ENCODE measurements at places on chromosomes 6 and 20. TPM values are rescaled to one million over a fixed set of nuclear protein-coding genes. Genes with fewer than 3 reads are reported as not detected.
A peak's percentile ranks its signal among the peaks of the same experiment; 100 is the strongest.

GRCh38 chr6:100276311-100277057 is 188.2 kb downstream of the SIM1 start:
- no peak for DNase-seq

GRCh38 chr20:41573955-41574354 is 44.2 kb downstream of the CHD6 start:
- no peak for DNase-seq

RBM38 gene
- 36.2 TPM for total RNA-seq

DNA sequence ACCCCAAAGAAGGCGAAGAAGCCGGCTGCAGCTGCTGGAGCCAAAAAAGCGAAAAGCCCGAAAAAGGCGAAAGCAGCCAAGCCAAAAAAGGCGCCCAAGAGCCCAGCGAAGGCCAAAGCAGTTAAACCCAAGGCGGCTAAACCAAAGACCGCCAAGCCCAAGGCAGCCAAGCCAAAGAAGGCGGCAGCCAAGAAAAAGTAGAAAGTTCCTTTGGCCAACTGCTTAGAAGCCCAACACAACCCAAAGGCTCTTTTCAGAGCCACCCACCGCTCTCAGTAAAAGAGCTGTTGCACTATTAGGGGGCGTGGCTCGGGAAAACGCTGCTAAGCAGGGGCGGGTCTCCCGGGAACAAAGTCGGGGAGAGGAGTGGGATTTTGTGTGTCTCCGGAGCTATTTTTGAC is 69.6 kb downstream of the HFE start:
- DNase-seq, result no peak

- DNase-seq, result no peak
Observed at GRCh38 chr6:158892266-158892665, 73.1 kb upstream of the EZR start.

IL20RA gene
- 1.1 TPM for total RNA-seq

DNA sequence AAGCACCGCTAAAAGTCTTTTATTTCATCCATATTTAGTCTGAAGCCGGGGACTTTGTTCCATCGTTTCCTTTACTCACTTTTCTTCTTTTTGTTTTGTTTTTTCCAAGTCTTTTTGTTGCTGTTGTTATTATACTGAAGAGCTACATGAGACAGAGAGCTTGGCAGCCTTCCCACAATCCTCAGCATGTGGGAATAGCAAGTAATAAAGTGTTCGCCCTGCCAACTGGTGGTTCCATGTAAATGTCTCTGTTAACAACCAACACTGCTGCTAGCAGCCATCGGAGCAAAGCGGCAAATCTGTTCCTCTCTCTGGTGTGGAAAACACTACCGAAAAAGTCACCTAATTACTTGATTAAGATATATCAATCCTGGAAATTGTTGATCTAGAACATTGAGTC is 437.8 kb upstream of the ID4 start:
- DNase-seq, result no peak

DNA sequence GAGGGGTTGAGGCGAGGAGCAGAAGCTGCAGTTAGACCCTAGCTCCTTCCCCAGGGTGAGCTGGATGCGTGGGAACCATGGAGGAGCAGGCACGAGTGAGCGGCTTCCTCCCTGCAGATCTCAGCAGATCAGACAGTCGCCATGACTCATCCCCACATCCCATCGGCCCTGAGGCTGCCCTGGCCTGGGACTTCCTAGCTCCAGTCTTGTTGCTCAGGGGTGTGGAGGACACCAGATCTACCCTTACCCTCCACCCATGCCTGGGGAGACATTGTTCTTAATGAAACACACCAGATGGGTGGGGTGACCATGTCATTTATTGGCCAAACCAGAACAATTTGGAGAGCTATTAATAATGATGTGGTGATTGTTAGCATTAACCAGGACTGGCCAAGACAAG is 36.3 kb upstream of the TGM2 start:
- no peak for DNase-seq

MAP3K7 gene
- 26.6 TPM for total RNA-seq

DNA sequence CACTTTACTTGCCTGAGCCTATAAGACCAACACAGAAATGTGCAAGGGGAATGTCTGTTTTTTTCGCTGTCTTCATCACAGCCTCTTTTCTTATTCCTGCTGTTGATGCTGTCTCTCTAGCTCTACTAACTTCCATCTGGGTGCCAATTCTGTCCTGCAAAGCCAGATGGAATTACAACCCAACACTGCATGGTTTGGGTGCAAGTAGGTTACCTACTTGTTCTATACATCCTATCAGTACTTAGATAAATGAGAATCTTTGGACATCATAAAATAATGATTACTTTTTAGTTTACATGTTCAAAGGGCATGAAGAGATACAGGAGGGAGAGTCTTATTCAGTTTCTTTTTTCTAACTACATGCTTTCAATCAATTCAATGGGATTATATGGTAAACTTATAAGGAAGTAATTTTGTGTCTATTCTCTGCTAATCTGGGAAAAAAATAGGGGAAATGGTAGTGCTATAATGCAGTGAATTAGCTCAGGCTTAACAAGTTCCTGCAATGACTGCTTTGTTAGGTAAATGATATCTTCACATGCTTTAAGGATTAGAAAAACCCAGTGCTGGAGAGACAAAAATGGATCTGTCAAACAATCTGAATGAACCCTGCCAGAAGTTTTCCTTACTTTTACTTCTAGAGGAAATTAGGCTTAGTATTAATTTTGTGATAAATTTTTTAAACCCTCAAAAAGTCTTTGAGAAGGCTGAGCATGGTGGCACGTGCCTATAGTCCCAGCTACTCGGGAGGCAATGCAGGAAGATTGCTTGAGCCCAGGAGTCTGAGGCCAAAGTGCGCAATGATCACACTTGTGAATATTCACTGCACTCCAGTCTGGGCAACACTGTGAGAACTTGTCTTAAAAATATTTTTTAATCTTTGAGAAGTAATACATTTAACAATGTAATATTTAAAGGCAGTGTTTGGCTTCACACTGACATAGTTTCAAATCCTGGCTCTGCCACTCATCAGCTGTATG is 86.5 kb upstream of the E2F3 start:
- no peak for DNase-seq

PLAGL2 gene
- 18.3 TPM for total RNA-seq

DNA sequence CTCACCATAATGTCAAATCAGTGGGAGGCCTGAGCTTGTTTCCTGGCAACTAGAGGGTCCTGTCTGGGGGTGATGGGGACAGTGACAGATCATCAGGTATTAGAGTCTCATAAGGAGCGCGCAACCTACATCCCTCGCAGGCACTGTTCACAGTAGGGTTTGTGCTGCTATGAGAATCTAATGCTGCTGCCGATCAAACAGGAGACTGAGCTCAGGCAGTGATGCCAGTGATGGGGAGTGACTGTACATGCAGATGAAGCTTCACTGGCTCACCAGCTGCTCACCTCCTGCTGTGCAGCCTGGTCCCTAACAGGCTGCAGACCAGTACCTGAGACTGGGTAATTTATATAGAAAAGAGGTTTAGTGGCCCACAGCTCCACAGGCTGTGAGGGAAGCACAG is 147.3 kb downstream of the TTLL2 start:
- DNase-seq, result no peak

GRCh38 chr6:78861509-78861908 is 5.8 kb upstream of the IRAK1BP1 start:
- no peak for DNase-seq

DNA sequence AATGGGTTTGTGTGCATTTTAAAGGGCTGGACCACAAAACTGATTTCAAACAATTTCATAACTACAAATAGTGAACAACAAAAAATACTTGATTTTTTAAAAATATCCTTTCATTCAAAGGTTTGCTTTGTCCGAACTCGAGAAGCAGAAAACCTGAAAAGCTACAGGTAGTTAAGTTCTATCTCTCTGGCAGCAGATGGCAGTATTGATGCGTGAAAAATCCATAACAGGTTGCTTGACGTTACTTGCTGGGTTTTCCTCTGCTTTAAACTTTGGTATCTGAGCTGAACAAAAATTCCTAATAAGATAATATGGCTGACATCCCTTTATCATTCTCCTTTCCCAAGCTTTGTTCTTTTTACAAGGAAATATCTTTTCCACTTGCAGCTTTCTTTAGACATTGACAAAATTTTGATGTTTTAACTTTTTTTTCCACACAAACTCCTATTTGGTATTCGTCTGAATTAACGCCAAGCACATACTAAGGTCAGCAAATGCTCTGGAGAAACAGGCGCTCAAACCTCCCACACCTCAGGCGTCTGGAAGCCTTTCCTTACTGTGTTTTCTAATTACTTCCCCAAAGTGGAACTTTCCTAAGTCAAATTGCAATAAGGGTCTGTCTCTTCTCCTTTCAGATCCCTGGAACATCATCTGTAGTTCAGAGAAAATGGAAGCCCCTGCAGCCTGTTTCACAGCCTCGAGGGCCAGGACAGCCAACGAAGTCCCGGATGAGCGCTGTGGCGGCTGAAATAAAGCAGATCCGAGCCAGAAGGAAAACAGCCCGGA is 50.3 kb upstream of the GFRAL start:
- DNase-seq, result peak; percentile 58

GRCh38 chr6:166798652-166799051 is 157.7 kb downstream of the RNASET2 start:
- DNase-seq, result no peak

C6orf163 gene
- total RNA-seq, result 1.5 TPM

- no peak for DNase-seq
Observed at GRCh38 chr20:51961964-51962761, 159.8 kb upstream of the SALL4 start.

Measured in HCT116 (cell line).